ENCODE measurements at places on chromosomes 16 and 17. TPM values are rescaled to one million over a fixed set of nuclear protein-coding genes. Genes with fewer than 3 reads are reported as not detected.

The OR1G1 gene
- not detected for total RNA-seq

The CLDN9 gene
- total RNA-seq: 4.7 TPM

The EPX gene
- not detected for total RNA-seq

The RGS11 gene
- total RNA-seq: 0.55 TPM

The KRTAP4-3 gene
- not detected for total RNA-seq

The MEIOB gene
- not detected for total RNA-seq

DNA sequence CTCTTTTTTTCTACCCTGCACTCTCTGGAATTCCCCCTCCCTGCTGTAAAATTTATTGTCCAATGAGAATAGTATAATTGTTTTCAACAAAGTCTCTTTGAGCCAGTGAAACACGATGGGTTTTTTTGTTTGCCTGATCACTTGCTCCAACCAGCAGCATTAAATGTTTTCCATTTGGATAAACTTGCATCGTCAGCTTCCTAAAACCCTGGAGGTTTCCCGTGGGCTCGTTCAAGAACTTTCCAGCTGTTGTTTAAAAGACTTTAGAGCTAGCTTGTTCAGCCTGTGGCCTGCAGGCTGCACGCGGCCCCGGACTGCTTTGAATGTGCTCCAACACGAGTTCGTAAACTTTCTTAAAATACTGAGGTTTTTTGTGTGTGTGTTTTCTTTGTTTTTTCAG, 14.9 kb downstream of the NAGPA start:
- no peak for DNase-seq

DNA sequence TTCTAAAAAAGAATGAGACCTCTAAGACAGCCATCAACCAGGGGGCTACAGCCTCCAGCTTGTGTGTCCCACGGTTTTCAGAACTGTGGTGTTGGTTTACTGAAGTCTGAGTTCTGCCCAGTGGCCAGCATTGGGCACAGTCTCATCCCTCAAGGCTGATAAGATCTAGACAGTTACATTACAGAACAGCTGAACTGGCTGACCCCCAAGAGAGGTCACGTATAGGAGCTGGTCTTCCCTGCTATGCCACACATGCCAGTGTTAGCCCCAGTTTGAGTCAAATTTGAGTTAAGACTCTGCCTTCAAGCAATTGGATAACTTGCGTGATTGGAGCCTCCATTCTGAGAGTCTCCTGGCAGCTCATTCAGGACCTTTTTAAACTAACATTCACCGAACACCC, 14.8 kb upstream of the NUP93 start:
- no peak for DNase-seq

DNA sequence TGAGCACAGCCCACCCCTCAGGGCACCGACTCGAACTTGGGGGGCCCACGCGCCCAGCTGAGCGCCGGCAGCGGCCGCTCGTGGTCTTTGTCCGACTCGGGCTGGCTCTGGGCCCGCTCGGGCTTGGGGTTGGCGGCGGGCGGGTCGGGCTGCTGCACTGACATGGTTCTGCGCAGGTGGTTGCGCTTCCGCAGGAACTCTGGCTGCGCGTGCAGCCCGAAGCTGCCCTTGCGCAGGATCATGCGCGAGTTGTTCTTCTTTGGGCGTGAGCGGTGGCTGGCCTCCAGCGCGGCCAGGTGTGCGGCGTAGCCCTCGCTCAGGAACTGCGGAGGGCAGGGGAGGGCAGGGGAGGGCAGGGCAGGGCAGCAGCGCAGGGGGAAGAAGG, 11.1 kb downstream of the PIMREG start:
- no peak for DNase-seq

DNA sequence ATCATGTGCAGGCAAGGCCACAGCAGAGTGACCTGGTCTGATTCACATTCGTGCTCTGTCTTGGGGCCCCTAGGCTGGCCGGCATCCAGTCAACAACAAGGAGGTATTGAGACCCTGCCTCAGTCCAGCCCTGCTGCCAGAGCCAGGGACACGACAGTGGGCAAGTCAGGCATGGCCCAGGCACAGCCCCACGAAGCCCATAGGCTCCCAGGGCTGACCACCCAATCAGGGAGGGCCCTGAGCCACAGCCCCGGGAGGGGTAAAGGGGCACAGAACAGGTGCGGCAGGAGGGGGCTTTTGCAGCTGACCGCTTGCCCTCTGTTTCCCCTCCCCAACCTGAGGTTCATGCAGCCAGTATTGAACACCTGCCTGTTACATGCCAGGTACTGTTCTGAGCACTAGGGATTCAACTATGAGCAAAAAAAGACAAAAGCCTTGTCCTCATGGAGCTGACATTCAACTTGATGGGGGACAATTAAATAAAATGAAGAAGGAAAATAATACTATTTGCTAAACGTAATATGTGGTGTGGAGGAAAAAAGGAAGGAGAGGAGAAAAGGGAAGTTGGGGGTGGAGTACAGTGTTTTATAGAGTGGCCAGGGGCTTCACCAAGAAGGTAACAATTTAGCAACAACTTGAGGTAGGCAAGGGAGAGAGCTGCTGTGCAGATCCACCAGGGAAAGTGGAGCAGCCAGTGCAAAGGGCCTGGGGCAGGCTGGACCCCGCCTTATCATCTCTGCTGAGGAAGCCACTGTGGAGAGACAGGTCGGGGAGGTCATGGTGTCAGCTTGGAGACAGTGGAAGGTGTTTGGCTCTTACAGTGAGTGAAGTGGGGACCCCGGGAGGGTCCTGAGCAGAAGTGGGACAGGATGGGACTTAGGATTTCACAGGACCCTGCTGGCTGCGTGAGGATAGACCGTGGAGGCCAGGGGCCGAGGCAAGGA, 6.1 kb downstream of the DRC3 start:
- DNase-seq: no peak

DNA sequence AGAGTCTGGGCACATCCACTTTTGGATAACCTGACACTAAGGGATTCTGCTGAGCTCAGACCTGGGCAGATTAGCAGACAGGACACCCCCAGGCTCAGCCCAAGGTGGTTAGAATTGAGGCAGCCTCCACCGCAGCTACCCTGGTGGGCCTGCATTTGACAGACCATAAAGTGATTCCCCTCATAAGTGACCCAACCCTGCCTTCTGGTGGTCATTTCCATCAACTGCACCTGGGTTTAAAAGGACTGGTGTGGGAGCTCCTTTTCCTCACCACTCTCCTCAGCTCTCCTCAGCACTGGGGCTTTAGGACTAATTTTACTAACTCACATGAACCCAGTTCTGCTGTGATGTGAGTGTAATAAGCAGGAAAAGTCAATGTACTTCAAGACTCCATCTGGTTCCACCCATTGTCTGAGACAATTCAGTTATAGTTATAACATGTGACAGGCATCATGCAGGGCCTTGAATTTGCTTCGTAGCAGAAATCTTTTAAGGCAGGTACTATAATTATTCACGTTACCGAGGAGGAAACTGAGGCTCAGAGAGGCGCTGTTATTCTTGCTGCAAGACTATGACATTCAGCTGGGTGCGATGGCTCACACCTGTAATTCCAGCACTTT, 42.5 kb downstream of the MYH3 start:
- peak; percentile 69 for DNase-seq

- DNase-seq: peak; percentile 96
These were observed 660 bp downstream of the RHBDF1 start for GRCh38 chr16:71540-72401.

- no peak for DNase-seq
These were observed 1.7 kb downstream of the CAPNS2 start for GRCh38 chr16:55568207-55568606.

GRCh38 chr17:13874134-13874533, 195.2 kb upstream of the COX10 start:
- no peak for DNase-seq

GRCh38 chr17:48993951-48994350, 3.2 kb upstream of the IGF2BP1 start:
- no peak for DNase-seq

DNA sequence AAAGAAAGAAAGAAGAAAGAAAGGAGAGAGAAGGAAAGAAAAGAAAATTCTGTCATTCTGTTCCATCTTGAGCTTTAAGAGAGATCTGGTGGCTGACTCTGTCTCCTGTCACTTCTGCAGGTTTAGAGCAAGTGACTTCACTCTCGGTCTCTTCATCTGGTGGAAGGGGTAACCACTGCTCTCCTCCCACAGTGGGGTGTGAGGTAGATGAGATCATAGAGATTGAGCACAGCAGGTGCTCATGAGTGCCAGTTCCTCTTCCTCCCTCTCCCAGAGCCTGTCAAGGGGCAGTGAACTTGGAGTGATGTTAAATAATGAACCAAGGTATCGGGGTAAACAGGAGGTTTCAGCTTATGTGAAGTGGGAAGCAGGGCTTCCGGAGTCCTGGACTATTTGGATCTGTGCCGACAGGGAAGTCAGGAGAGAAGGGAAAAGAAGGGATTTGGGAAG, 47.7 kb downstream of the BEAN1 start:
- peak; percentile 9 for DNase-seq

- DNase-seq: no peak
These were observed 2.5 kb upstream of the ARHGAP23 start for GRCh38 chr17:38425744-38426143.

DNA sequence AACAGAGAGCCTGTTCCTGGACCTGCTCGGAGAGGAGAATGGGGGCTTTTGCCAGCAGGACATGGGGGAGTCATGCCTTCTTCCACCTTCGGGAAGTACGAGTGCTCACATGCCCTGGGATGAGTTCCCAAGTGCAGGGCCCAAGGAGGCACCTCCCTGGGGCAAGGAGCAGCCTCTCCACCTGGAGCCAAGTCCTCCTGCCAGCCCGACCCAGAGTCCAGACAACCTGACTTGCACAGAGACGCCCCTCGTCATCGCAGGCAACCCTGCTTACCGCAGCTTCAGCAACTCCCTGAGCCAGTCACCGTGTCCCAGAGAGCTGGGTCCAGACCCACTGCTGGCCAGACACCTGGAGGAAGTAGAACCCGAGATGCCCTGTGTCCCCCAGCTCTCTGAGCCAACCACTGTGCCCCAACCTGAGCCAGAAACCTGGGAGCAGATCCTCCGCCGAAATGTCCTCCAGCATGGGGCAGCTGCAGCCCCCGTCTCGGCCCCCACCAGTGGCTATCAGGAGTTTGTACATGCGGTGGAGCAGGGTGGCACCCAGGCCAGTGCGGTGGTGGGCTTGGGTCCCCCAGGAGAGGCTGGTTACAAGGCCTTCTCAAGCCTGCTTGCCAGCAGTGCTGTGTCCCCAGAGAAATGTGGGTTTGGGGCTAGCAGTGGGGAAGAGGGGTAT, 39.3 kb upstream of the IL21R start:
- no peak for DNase-seq

DNA sequence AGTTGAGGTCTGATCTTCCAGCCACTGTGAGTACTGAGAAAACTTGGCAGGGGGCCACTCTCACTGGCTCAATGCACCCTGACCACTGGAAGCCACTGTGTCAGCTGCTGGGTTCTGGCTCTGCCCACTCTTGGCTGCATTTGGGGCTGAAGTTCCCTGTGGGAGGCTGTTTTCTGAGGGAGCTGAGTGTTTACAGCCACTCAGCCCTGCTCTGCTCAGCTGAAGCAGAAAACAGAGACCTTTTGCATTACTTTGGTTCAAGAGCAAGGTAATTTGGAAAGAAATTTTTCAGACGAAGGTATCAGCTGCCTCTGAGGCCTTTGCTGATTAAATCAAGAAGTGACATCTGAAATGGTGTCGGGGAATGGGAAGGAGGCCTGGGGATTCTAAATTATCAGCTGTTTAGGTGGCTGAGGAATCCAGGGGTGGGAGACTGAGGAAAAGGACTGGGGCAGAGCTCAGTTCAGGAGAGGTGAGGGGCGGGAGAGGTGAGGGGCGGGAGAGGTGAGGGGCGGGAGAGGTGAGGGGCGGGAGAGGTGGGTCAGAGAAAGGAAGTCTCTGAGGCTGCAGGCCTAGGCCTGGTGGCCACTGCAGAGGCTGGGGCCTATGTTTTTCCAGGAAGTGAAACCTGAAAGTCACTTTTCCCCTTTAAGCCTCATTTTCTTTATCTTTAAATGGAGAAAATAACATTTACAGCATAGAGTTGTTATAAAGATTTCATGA, at the start of gene ACSM5:
Gene ACSM5 (plus strand): TSS at position 137 of the 723 bp plus-strand sequence. CDS start 1,951 bp downstream, outside the sequence.
- DNase-seq: no peak

All from HT-29 (cell line).